Neural crest cell (in vitro differentiated cells): ENCODE measurements at places on chromosomes 11 and 22. TPM values are rescaled to one million over a fixed set of nuclear protein-coding genes. Genes with fewer than 3 reads are reported as not detected.

Gene USH1C
- not detected in 2 replicates for total RNA-seq

Gene SPATA19
- not detected in 2 replicates for total RNA-seq

Gene ZFPL1
- 33.2 and 35.7 TPM in 2 replicates for total RNA-seq

Gene OR11H1
- not detected in 2 replicates for total RNA-seq

Gene YPEL4
- total RNA-seq, result 0.37 and 0.55 TPM in 2 replicates

Gene NFAM1
- 0.07 TPM in 1 of 2 replicates, not detected in the other for total RNA-seq

Gene PKNOX2
- total RNA-seq, result 21.5 and 23.5 TPM in 2 replicates

Gene MMP10
- not detected in 2 replicates for total RNA-seq

Gene PLEKHA7
- total RNA-seq, result 15.6 and 18.2 TPM in 2 replicates

Gene OR51E1
- not detected in 2 replicates for total RNA-seq

DNA sequence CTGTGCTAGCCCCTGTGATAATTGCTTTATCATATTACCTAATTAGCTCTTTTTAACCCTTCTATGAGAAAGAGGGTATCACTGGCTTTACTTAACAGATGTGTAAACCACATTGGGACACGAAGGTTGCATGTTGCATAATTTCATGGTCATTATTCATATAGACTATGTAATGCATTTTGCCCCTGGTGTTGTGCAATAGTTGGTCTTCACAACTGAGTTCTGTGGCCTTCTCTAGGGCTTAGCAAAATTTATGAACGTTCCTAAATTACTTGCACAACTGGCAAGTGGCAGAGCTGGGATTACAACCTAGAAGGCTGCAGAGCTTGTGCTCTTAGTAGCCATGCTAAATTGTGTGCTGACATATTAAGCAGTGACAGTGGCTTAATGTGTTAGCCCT is 34.6 kb upstream of the PDGFD start:
- DNase-seq, result no peak

- DNase-seq, result no peak
These were observed 61.2 kb downstream of the CECR2 start for GRCh38 chr22:17430412-17430811.

DNA sequence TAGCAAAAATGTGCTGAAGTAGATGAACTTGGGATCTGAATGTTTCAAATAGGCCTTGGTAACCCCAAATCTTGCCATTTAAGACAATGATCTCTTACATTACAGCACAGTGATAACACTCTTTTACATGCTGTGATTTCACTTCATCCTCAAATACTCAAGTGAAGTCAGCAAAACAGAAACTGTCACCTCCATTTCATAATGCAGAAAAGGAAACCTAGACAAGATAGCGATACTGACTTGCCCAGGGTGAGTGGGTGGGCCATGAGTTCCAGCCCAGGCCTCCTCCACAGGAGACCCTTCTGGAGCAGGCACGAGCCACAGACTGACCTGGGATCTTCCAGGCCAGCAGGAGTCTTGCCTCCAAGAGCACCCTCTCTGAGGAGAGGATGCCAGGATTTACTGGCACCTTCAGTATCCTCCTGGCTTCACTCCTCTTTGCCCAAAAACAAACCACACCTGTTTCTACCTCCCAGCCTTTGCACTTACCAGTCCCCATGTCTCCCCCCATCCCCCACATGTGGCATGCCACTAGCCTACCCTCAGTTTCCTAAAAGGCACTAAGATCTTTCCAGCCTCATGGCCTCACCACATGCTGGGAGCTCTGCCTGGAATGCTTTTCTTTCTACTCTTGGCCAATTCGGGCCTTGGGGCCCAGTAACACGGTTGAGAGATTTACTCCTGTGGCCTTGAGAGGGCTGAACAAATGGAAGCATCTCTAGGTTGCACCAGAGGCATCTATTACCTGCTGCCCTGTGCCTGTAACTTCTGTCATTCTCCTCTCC is 1.9 kb upstream of the DGAT2 start:
- no peak for DNase-seq

- DNase-seq, result no peak
These were observed 309.1 kb downstream of the AASDHPPT start for GRCh38 chr11:106386519-106386918.

DNA sequence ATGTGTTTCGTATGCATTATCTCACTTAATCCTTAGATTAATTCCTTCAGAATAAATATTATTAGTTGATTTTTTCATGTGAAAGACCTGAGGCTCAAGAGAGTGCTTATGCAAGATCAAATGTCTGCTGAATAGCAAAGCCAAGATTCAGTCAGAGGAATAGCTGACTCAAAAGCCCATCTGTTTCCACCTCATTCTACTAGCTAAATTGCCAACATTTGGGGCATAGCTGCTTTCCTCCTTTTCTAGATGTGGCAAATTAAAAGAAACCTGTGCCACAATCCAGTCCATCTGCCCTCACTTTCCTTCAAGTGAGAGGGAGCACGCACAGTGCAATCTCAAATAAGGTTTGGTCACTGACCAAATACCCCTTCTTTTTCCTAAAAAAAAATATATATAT is 121.1 kb downstream of the PAX6 start:
- DNase-seq, result no peak

- no peak for DNase-seq
These were observed 128.7 kb downstream of the MPPED1 start for GRCh38 chr22:43540529-43540923.

GRCh38 chr22:45455621-45456020 is 42.1 kb downstream of the RIBC2 start:
- no peak for DNase-seq

- no peak for DNase-seq
These were observed 35.7 kb upstream of the MUC5AC start for GRCh38 chr11:1121813-1122663.

- DNase-seq, result no peak
These were observed 114.7 kb upstream of the OR4B1 start for GRCh38 chr11:48101958-48102357.

DNA sequence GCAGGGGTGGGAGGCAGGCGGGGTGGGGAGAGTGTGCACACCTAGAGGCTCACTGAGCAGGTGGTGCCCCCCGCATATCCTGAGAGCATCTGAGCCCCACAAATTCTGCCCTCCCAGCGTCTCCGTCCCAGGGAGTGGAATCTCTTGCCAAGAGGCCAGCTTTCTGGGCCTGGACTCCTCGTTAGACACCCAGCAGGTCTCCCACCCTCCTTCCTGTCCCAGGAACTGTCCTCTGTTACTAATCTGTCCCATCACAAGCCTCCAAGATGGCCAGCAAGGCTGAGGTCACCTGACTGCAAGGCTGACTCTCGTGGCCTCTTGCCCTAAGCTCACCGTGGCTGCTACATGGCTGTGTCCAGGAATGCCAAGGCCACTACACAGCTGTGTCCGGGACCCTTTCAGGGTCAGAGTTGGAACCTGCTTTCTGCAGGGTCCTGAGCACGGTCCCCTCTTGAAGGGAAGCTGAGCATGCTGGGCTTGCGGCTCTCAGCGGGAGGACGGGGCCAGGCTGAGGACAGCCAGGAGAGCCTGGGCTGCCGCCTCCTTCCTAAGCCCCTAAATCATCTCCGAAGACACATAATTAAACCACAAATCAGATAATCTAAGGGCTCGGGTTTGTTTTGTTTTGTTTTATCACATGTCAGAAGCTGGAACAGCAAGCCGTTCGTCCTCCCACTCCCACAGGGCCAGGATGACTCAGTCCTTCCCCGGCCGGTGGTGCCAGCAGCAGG is 1327.3 kb downstream of the TBC1D22A start:
- DNase-seq, result no peak

DNA sequence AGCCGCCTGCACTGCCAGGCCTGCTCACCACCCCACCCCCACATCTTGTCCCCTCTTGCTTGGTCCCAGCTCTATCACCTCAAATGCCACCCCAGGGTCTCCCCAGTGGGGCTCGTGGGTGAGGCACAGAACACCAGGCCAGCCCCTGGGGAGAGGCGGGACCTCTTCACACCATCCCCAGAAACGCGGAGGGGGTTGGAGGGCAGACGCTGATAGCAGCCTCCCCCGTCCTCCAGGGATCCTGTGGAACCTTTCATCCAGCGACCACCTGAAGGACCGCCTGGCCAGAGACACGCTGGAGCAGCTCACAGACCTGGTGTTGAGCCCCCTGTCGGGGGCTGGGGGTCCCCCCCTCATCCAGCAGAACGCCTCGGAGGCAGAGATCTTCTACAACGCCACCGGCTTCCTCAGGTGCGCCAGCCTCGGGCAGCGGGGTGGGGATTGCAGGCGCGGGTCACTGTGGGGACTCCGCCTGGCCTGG is 5.8 kb downstream of the PKP3 start:
- no peak for DNase-seq

DNA sequence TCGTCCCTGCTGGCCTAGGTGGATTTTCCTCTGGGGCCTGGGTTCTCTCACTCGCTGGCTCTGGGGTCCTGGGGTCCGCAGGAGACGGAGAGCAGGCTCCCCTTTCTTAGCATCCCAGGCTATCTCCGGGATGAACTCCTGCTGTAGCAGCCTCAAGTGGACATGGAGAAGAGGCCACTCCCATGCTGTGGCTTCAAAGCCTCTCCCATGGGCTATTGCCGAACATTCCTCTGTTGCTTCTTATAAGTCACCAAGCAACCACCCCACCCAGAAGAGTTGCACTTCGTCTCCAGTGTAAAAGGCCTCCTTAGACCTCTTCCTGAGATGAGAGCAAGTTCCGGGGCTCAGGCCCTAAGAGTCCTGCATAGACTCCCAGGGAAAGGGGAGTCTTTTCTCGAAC is 124.0 kb upstream of the RCN1 start:
- no peak for DNase-seq

- DNase-seq, result no peak
These were observed 12.3 kb upstream of the WNT11 start for GRCh38 chr11:76218449-76219178.

DNA sequence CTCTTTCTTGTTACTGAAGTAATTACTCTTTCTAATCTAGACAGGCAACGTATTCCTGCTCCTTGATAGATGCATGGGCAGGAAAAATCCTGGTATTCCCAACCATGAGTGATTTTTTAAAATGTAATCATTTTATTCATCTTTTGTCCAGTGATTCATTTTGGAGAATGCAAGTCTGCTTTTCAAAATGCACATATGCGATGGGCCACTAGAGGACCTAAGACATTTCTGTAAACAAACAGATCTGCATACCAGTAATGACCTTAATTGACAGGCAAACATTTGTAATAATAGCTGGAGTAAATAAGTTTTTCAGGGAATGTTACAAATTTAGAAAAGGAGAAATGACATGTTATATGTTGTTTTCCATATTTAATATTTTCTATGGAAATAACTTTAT is 1167.6 kb downstream of the JRKL start:
- no peak for DNase-seq

DNA sequence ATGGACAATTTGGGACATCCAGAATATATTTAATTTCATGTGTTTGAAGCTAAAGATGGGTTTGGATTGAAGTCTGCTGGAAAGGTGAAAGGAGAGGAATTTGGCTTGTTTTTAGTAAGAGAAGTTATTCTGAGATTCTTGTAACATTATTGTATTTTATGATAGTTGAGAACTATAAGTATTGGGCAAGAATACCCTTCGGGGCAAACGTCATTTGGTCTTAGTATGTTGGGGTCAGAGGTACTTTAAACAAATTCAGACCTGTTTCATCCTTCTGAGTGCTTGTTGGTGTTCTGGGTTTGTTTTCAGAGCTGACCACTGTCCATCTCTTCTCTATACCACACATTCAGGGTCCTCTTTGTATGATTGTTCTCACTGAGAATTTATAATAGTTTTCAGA is 19.5 kb downstream of the PANX1 start:
- DNase-seq, result no peak

DNA sequence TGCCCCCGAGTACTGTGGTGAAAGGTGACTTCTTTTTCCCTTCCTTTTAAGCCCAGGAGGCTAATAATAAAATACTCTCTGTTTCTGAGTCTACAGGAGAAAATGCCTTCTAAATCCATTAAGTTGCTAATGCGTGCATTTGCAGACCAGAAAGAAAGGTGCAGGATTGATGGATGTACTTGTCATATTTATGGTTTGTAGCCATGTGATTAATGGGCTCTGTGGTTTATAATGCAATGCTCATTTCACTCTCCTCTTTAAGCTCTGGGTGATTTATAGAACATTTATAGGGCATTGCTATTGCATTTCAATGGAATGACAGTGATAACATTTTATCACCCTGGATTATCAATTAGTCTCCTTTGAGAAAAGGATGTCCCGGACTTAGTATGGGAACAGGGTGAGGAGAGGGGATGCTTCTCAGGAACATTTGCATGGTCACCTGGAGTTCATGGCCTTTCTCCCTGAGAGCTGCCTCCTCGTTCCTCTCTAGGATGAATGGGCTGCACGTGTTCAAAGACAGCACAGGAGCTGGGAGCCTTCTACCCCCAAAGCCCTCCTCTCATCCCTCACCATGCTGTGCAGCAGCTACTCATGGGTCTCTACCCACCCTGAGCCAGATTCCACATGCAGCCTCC is 82.8 kb upstream of the HMGXB4 start:
- DNase-seq, result no peak

- no peak for DNase-seq
These were observed 23.7 kb upstream of the NAP1L4 start for GRCh38 chr11:3015796-3016195.

- no peak for DNase-seq
These were observed 39.0 kb downstream of the IL18BP start for GRCh38 chr11:72037554-72038311.

DNA sequence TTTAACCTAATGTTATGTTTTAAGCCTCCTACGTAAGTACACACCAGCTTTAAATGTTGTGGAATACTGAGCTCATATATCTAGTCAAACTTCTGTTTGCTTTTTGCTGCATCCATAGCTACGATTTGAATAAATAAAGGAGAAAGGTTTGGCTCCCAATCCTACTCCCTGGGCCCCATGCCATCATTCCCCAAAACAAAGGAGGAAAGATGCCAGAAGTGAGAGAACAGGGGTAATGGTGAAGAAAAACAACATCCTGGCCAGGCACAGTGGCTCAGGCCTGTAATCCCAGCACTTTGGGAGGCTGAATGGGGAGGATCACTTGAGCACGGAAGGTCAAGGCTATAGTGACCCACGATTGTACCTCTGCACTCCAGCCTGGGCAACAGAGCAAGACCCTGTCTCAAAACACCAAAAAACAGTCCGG is 26.5 kb downstream of the SCGB1A1 start:
- no peak for DNase-seq

GRCh38 chr11:64406221-64406946 is 47.4 kb downstream of the RPS6KA4 start:
- peak; percentile 26 for DNase-seq

DNA sequence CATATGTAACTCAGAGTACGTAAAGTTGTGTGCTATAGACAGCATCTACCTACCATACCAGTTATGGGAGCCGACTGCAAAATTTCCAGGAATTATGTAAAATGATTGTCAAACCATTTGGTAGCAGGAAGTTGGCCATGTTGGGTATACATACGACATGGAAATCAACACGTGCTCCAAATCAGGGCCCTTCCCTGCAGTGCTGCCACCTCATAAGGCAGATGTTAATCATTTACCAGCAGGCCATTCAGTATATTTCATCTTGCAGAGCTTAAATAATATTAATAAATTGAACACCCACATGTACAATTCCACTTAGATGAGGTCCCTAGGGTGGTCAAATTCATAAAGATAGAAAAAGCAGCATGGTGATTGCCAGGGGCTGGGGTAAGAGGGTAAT is 9.8 kb downstream of the MS4A18 start:
- no peak for DNase-seq

DNA sequence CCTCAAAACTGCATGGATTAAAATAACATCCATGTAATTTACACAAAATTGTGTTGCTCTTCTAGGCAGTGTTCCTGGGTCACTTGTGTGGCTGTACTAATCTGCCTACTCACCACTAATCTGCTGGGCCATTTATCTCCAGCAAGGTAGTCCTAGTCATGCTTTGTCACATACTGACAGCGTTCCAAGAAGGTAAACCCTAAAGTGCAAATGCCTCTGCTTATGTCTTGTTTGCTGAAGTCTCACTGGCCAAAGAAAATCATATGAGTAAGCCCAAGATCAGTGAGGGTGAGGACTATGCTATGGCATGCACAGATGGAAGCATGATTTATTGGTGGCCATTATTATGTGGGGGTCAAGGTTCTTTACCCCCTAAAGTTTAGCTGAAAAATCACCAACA is 630.2 kb upstream of the LUZP2 start:
- no peak for DNase-seq
